ENCODE measurements at places on chromosomes 4 and X.

GRCh38 chr4:76219299-76220055, 5.9 kb upstream of the SCARB2 start:
- DNase-seq = peak; percentile 82

DNA sequence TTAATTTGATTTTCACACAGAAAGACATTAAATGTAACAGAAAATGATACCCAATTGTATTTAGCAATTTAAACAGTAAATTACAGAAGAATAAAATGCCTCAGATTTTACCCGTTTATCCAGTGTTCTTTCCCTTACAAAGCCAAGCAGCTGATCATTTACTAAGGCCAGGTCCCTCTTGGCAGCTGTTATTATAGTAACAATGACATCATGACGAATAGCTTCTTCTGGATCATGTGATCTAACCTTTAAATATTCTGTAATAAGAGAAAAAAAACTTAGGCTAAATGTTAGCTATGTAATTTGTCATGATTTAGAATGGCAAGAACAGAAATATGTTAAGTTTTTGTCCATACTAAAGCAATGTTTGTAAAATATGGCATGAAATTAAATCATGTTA, 69.4 kb downstream of the PDS5A start:
- no peak for DNase-seq

- no peak for DNase-seq
Measured at GRCh38 chr4:26751838-26752237, 108.8 kb upstream of the STIM2 start.

DNA sequence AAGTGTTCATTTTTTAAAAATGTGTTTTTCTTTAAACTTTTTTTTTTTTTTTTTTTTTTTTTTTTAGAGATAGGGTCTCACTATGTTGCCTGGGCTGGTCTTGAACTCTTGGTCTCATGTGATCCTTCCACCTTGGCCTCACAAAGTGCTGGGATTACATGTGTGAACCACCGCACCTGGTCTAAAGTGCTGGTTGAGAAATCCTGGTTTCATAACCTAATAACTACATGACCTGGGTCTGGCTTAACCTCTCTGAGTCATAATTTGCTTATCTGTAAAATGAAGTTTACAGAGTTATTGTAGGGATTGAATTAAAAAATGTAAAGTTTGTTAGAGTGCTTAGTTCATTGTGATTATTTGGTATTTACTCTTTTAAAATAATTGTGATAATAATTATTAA, 5.2 kb downstream of the HSD17B13 start:
- no peak for DNase-seq

DNA sequence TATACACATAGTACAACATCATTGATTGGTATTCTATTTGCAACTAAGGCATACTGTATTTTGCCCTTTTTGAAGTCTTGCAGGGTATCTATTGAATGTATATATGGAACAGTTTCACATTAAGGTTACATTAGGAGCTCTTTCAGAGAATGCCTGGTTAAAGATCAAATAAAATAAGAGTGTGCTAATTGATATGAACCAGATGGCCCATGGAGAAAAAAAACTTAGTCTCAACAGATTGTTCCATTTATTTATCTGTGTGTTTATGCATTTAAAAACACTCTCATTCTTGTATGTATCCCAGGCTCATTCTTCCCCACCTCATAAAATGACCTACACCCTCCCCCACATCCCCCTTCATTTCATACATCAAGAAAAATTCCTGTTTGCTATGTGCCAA, 35.2 kb upstream of the GRIA2 start:
- DNase-seq = no peak

GRCh38 chr4:170853422-170854021, 763.8 kb upstream of the AADAT start:
- peak; percentile 9 for DNase-seq

GRCh38 chrX:77922787-77923186, 12.3 kb downstream of the ATP7A start:
- no peak for DNase-seq

- no peak for DNase-seq
Measured at GRCh38 chr4:86942185-86942666, 7.4 kb downstream of the AFF1 start.

DNA sequence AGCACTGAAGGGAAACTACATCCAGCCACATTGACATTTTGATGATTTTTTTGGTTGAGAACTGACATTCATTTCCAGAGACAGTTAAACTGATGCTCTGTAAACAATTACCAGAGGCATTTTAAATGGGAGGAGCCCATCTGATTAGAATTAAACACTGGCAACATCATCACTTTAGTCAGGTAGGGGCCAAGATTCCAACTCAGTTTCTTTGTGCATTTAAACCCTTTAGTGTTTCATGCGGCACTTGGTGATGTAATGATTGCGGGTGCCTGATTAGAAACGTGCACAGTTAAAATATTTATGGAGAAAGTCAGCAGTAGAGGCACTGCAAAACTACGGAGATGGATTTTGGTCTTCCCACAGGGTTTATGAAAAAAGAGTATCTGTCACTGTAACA, 16.1 kb downstream of the TNIP3 start:
- no peak for DNase-seq

- no peak for DNase-seq
Measured at GRCh38 chr4:110483516-110483915, 7.6 kb downstream of the ENPEP start.

GRCh38 chr4:1407657-1408333, 1.6 kb upstream of the NKX1-1 start:
- DNase-seq = no peak

GRCh38 chr4:89506866-89507491, 199.4 kb upstream of the GPRIN3 start:
- DNase-seq = no peak

- no peak for DNase-seq
Measured at GRCh38 chrX:114798907-114799306, 215.0 kb downstream of the HTR2C start.

GRCh38 chrX:37509349-37509748, 62.1 kb upstream of the LANCL3 start:
- no peak for DNase-seq

GRCh38 chr4:112418092-112418491, 97.9 kb downstream of the NEUROG2 start:
- DNase-seq = no peak

- no peak for DNase-seq
Measured at GRCh38 chrX:145881175-145881995, 63.8 kb downstream of the SLITRK2 start.

GRCh38 chrX:138930583-138930945, 219.0 kb upstream of the FGF13 start:
- no peak for DNase-seq

GRCh38 chr4:26871611-26872010, 11.0 kb downstream of the STIM2 start:
- no peak for DNase-seq

- peak; percentile 69 for DNase-seq
Measured at GRCh38 chr4:168153596-168154440, 61.5 kb downstream of the ANXA10 start.

- peak; percentile 21 for DNase-seq
Measured at GRCh38 chr4:179719766-179720450, 2277.7 kb upstream of the AGA start.

DNA sequence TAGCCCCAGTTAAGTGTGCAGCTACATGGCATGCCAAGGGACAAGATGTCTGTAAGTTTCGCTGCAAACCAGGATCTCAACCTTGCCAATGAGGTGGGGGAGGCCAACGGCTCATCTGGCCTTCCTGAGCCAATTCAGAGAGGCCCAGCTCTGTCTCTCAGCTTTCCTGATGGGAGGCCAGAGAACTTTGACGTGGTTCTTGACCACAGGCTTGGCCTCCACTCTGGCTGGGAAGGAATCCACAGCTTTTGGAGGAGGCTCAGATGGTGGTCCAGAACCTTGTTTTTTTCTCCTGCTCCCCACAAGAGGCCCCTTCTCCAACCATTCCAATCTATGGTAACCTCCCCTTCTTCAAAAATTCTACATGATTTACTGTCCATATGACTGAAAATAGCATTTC, 9.8 kb downstream of the CAPN6 start:
- no peak for DNase-seq

DNA sequence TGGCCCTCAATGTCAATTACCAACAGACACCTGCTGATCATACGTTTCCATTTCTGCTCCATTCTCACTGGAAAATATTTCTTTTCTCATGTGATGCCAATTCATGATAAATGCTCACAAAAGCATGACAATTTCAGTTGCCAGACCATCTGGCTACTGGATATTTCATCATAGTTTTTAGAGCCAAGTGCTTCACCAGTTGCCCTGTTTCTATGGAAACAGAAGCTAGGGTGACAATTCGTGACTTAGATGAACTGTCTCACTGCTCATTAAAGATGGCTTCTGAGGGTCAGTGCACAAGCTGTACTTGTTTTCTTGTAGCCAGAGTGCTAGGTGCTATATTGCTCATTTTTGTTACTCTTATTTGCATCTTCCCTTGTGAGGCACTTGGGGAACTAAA, 184.9 kb downstream of the COMMD8 start:
- DNase-seq = peak; percentile 85

DNA sequence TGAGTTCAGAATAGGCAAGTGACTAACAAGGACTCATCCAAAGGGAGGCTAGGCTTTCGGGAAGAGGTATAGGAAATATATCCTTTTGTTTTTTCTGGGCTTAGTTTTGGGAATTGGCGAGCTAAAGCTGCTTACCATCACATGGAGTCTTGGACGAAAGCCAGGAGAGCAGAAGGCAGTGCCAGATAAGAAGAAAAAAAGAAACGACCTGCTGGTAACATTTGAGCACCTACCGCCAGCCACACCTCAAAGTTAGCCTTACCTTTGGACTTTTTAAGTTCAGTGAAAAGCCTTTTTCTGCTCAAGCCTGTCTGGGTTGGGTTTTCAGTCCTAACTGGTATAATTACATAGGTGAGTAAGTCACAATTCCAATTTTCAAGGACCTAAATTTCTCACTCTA, 85.1 kb upstream of the LCORL start:
- no peak for DNase-seq

GRCh38 chrX:10015355-10015722, 48.2 kb downstream of the CLDN34 start:
- DNase-seq = no peak

GRCh38 chr4:38752372-38752940, 30.3 kb downstream of the TLR10 start:
- peak; percentile 59 for DNase-seq

DNA sequence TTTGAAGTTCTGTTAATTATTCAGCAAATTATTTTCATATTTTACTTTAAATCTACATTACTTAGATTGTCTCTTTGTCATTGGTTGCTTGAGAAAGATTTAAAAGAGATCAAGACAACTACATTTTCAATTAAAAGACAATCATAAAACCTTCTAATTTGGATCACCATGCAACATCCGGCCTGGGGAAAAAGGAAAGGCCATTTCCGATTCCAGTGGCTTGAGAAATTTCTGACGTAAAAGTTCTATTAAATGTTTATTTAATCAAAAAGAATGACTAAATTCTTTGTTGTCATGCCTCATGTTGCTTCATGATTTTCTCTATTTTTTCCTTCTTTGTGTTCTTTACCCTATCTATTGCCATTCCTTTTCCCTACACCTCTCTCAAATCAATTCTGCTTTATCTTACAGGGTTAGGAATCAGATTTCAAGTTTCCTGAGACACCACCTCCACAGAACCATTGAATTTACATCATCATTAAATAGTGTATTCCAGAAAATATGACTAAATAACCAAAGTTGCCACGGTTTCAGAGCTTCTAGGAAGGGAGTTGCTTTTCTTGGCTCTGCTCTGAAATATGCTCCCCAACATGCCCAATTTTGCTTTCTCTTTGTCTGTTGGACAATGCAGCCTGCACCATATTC, 124.6 kb upstream of the ACSL4 start:
- DNase-seq = no peak

DNA sequence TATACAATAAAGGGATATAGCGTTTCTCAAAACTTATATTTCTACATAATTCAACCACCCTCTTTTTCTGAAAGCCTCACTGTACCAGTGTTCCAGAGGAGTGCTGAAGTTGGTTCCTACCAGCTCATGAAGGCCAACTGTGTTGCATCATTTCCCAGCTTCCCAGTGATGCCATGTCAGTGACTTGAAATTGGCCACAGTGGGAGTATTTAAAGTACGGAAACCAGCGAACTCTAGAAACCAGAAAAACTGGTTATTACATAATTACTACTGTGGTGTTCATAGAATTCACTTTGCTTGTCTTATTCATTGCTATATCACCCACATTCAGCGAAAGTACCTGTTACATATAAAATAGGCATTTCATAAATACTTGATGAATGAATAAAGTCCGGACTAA, 135.4 kb downstream of the GC start:
- DNase-seq = peak; percentile 33

DNA sequence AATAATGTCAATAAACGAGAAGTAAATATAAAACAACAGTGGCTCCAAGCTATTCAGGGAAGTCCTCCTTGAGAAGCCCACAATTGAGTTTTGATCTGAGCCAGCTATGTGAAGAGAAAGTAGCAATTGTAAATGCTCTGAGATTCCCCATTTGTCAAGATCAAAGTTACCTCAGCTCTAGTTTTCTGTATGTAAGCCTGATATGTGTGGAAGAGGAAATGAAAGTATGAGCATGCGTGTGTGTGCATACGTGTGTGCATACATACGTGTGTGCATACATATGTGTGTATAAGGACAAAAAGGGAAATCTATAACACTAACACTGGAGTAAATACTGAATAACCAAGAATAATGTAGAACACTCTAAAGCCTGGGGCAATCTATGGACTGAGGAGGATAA, 130.3 kb downstream of the SCFD2 start:
- DNase-seq = peak; percentile 56

DNA sequence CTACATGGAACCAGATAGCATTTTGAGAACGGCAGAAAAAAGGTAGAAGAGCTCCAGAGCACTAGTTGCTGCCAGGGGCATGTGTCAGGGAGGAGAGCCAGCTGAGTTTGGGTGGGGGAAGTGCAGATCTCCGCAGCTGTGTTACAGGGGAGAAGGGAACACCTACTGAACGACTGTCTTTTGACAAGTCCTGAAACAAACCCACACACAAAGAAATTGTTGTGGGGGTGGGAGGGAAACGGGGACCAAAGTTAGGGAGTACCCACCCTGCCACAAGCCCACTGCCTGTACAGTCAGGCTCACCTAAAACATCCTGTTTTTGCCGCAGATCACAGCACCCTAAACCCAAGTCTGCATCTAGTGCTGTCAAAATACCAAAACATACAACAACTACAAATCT, 55.5 kb downstream of the LEF1 start:
- no peak for DNase-seq

GRCh38 chr4:111018216-111018615, 395.3 kb upstream of the PITX2 start:
- DNase-seq = no peak

DNA sequence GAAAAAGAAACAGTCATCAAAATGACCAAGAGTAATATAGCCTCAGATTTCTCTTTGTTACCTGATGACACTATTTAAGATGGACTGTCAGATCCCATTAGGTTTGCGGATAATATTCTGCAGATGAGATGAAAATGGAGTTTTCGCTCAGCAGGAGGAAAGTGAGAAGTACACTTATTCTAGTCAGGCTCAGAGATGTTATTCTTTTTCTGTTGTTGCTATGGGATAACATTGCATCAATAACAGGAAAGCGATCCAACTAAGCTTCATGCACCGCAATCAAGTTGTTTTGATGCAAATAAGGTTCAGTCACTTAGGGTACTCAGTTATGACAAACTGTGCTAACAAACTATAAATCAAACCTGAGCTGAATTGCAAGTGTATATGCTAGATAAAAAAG, 415.0 kb downstream of the CCSER1 start:
- no peak for DNase-seq

- DNase-seq = no peak
Measured at GRCh38 chrX:71215338-71215912, 7.6 kb upstream of the GJB1 start.
